ENCODE measurements at places on chromosomes 12 and 14. TPM values are rescaled to one million over a fixed set of nuclear protein-coding genes. Genes with fewer than 3 reads are reported as not detected.

PRKAB1 gene
- total RNA-seq, result 15.9 TPM

RTL1 gene
- total RNA-seq, result not detected

SLC25A47 gene
- not detected for total RNA-seq

C3AR1 gene
- 1.6 TPM for total RNA-seq

CRADD gene
- total RNA-seq, result 9.8 TPM

BCL11B gene
- total RNA-seq, result 58.3 TPM

CLEC2B gene
- 1.6 TPM for total RNA-seq

RBP5 gene
- total RNA-seq, result not detected

APPL2 gene
- total RNA-seq, result 28.9 TPM

VPS33A gene
- total RNA-seq, result 28.9 TPM

ADCY6 gene
- 25.7 TPM for total RNA-seq

SLCO1A2 gene
- 4.9 TPM for total RNA-seq

AMIGO2 gene
- total RNA-seq, result 21.2 TPM

LMNTD1 gene
- 1.2 TPM for total RNA-seq

CFAP251 gene
- total RNA-seq, result 6.1 TPM

CLEC4D gene
- under 0.01 TPM for total RNA-seq

RNFT2 gene
- 45.2 TPM for total RNA-seq

SLC10A1 gene
- total RNA-seq, result not detected

PLA2G1B gene
- not detected for total RNA-seq

NT5DC3 gene
- 22.4 TPM for total RNA-seq

LETMD1 gene
- total RNA-seq, result 54.6 TPM

LRRK2 gene
- total RNA-seq, result 8.6 TPM

KERA gene
- total RNA-seq, result 1.2 TPM

ITGB7 gene
- not detected for total RNA-seq

RPS6KL1 gene
- total RNA-seq, result 23.6 TPM

ERC1 gene
- total RNA-seq, result 128 TPM

TTC5 gene
- total RNA-seq, result 30.6 TPM

CCDC177 gene
- 4.5 TPM for total RNA-seq

HOXC5 gene
- not detected for total RNA-seq

PRPH gene
- total RNA-seq, result 0.82 TPM

SLC6A15 gene
- total RNA-seq, result 81.1 TPM

LAG3 gene
- under 0.01 TPM for total RNA-seq

SYCP3 gene
- 0.82 TPM for total RNA-seq

PAX9 gene
- not detected for total RNA-seq

KRT75 gene
- not detected for total RNA-seq

C12orf54 gene
- total RNA-seq, result not detected

LGALS3 gene
- total RNA-seq, result 10.6 TPM

AKAP6 gene
- 102 TPM for total RNA-seq

MYO1A gene
- not detected for total RNA-seq
